Bronchus fibroblast of lung (primary cell): ENCODE measurements at places on chromosomes 6 and 20. TPM values are rescaled to one million over a fixed set of nuclear protein-coding genes. Genes with fewer than 3 reads are reported as not detected.

ADGRF5 gene
- under 0.01 TPM in 2 replicates for total RNA-seq

ROS1 gene
- under 0.01 and 0.17 TPM in 2 replicates for total RNA-seq

MYT1 gene
- total RNA-seq, result not detected in 2 replicates

PLCB4 gene
- total RNA-seq, result 1.3 and 1.8 TPM in 2 replicates

SMPDL3A gene
- 4.2 and 5.0 TPM in 2 replicates for total RNA-seq

ASIP gene
- total RNA-seq, result not detected in 2 replicates

ULBP1 gene
- 3.6 and 4.0 TPM in 2 replicates for total RNA-seq

MMP24 gene
- 0.15 and 0.17 TPM in 2 replicates for total RNA-seq

SLC2A10 gene
- 21.4 and 21.9 TPM in 2 replicates for total RNA-seq

CCN5 gene
- 1.6 and 3.4 TPM in 2 replicates for total RNA-seq

MAP7 gene
- total RNA-seq, result 0.15 and 0.34 TPM in 2 replicates

TREML4 gene
- total RNA-seq, result not detected in 2 replicates

UNC5CL gene
- under 0.01 and 0.15 TPM in 2 replicates for total RNA-seq

SULF2 gene
- 1.8 and 3.7 TPM in 2 replicates for total RNA-seq

VTA1 gene
- 48.4 and 59.0 TPM in 2 replicates for total RNA-seq

DAAM2 gene
- total RNA-seq, result 7.9 TPM in 2 replicates

MYL9 gene
- 54.1 and 78.6 TPM in 2 replicates for total RNA-seq

C6orf58 gene
- not detected in 2 replicates for total RNA-seq

SRSF3 gene
- 112 and 130 TPM in 2 replicates for total RNA-seq

RFX6 gene
- not detected in 2 replicates for total RNA-seq

BPIFB1 gene
- total RNA-seq, result not detected in 2 replicates

CDSN gene
- total RNA-seq, result not detected in 2 replicates

OPRM1 gene
- not detected in 2 replicates for total RNA-seq
